Central memory CD8-positive, alpha-beta T cell (primary cell): ENCODE measurements at places on chromosomes 11 and 22.

DNA sequence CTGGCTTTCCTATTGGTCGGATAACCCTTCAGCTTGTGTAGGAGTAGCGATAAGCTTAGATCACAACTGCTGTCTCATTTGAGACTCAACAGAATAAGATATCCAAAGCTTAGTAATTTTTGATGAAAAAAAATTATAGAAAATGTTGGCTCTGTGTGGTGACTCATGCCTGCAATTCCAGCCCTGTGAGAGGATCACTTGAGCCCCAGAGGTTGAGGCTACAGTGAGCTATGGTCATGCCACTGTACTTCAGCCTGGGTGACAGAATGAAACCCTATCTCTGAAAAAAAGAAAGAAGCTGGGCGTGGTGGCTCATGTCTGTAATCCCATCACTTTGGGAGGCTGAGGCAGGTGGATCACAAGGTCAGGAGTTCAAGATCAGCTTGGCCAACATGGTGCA is 55.6 kb upstream of the RRM1 start:
- DNase-seq, result no peak

GRCh38 chr11:95148938-95149337 is 59.3 kb downstream of the ENDOD1 start:
- DNase-seq, result no peak

DNA sequence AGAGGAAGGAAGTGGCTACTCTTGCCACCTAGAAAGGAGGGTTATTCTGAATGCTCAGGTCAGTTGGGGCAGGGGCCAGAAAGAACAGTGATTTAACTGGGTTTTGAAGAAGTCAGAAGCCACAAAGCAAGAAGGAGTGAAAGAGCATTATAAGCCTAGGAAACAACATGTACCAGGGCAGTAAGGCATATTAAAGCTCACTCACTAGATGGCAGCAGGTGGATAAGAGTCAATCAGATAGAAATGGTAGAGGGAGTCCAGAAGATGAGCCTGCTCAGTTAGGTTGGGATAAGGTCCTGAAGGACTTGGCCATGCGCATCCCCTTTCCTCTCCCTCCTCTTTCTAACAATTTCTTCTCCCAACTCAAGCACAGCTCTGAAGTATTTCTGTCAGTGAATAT is 22.0 kb upstream of the PATE1 start:
- no peak for DNase-seq

GRCh38 chr11:6862961-6863360 is at the start of gene OR10A2:
OR10A2 (plus strand) TSS chr11:6863057; CDS start chr11:6869755, 6,698 bp downstream.
- DNase-seq, result no peak

GRCh38 chr22:38073150-38074130 is 10.5 kb downstream of the SLC16A8 start:
- DNase-seq, result no peak

DNA sequence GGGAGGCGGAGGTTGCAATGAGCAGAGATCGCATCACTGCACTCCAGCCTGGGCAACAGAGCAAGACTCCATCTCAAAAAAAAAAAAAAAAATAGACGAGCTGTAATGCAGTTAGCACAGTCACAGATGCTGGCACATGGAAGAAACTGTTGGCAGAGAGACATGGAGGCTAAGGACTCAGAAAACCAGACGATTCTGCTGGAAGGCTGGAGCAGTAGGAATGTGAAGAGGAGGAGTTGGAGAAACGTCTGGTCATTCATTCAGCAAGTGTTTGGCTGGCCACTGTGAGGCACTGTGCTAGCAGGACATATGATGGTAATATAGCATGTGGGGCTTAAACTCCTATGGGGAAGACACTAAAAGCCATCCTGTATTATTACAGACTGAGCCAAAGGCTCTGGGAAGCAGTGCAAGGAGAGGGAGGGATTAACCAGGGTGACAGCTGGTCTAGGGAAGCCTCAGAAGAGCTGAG is 5.0 kb downstream of the UQCR10 start:
- no peak for DNase-seq

- no peak for DNase-seq
Observed at GRCh38 chr22:50339945-50340879, 2.9 kb upstream of the PPP6R2 start.

- DNase-seq, result no peak
Observed at GRCh38 chr11:128709402-128709801, 15.5 kb downstream of the FLI1 start.

- DNase-seq, result no peak
Observed at GRCh38 chr22:11598492-11599440, 3929.2 kb upstream of the OR11H1 start.

DNA sequence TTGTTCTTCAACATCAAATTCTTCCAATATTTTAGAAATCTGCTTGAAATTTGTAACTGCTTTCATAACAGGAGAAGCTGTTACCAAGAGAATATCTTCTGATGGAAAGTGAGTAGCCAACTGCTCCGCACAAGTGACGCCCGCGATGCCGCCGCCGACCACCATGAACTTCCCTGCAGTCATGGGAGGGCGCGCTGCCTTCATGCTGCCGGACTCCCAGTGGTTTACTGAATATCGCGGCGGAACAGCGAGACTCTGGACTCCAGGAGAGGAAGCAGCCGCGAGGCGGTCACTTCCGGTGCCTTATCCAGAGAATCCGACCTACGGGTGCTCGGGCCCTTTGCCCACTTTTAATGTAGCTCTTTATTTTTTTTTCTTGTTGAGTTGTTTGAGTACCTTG is 190.6 kb downstream of the GUCY1A2 start:
- no peak for DNase-seq

- DNase-seq, result no peak
Observed at GRCh38 chr22:39773976-39774539, 119.5 kb downstream of the ENTHD1 start.

- no peak for DNase-seq
Observed at GRCh38 chr11:110473706-110474105, 44.0 kb downstream of the FDX1 start.

DNA sequence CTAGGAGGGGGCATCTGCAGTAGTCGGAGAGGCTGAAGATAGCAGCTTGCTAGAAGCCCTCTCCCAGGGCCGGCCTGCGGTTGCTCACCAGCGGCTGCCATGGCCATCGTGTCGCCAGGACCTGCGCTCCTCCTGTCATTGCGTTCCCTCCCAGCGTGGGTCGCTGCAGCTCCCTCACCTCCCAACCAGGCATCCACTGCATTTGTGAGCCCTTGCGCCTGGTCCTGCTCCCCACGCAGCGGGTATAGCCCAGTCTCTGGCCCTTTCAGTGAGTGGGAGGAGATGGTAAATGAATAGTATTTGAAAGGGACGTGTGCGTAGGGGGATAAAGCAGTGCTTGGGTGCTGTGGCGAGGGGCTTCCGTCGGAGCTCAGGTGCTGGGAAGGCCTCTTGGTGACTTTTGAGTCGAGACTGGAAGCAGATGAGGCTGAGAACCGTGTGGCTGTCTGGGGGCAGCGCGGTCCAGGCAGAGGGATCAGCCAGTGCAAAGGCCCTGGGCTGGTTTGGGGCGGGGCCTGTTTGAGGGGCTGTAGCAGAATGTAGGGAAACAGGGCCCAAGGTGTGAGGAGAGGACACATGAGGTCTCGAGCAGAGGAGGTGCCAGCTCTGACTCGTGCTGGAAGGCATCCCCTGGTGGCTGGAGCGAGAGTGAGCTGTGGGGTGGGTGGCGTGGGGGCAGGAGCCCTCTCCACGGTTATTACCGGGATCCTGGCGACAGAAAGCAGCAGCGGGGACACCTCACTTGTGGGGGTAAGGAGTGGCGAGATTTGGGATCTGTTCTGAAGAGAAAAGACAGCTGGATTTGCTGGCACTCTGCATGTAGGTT is 39.3 kb downstream of the LRP5 start:
- no peak for DNase-seq

GRCh38 chr11:102061276-102061675 is 14.0 kb downstream of the CFAP300 start:
- DNase-seq, result no peak

GRCh38 chr11:92297567-92298553 is 73.2 kb downstream of the FAT3 start:
- no peak for DNase-seq

DNA sequence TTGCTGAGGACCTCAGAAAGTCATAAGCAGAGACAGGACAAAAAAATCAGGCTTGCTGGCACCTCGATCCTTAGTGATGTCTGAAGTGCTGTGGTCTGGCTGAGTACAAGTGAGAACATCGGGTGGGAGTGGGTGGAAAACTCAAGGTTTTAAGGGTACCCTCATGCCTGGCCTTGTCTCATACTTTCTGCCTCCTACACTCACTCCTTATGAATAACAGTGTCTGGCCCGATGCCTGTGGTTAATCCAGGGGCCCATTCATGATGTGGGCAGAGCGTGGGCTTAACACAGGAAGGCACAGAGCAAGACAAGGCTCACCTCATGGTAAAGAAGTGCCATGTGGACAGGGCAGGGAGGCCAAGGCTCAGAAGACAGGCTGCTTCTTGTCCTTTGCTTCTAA is 11.0 kb upstream of the UCP3 start:
- DNase-seq, result no peak

- no peak for DNase-seq
Observed at GRCh38 chr11:117752721-117753237, 44.2 kb downstream of the DSCAML1 start.

GRCh38 chr22:40651057-40651456 is 14.5 kb upstream of the MRTFA start:
- no peak for DNase-seq

GRCh38 chr11:267491-267994 is 10.7 kb upstream of the NLRP6 start:
- no peak for DNase-seq

DNA sequence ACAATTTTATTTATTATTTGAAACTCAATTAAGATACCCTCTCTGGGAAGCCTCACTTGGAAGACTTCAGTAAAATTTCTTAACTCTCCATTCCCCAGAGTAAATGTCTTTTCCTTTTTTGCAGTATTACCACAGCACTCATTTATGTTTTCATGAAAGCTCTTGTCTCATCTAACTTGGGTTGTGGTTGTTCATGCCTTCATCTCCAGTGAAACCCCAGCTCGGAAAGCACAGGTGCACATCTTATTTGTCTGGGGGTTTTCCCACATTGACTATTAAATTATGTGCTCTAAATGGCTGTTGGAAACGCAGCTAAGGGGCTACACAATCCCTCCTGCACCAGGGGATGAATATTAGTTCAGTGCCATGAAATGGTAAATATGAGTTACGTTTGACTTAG is 954.2 kb upstream of the RAG2 start:
- DNase-seq, result no peak

DNA sequence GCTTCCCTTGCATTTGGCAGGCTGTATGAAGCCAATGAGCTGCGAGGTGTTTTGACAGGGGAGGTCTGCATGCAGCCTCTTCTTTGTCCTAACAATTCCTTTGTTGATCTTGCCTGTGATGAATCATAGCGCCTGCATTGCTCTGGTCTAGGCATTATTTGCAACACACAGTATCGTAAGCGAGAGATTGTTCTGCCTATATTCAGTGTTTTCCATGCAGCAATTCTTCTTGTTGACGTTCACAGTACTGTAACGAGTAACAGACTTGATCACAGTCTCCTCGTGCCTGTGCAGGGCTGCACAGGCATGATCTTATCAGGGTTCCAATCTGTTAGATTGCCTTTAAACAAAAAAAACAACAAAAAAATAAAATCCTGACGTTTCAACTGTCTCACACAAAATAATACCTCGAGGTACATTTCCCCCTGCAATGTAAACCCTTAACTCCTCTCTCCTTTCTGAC is 13.9 kb upstream of the ADSL start:
- DNase-seq, result no peak

GRCh38 chr22:22981670-22982571 is 88.4 kb upstream of the GNAZ start:
- DNase-seq, result no peak

DNA sequence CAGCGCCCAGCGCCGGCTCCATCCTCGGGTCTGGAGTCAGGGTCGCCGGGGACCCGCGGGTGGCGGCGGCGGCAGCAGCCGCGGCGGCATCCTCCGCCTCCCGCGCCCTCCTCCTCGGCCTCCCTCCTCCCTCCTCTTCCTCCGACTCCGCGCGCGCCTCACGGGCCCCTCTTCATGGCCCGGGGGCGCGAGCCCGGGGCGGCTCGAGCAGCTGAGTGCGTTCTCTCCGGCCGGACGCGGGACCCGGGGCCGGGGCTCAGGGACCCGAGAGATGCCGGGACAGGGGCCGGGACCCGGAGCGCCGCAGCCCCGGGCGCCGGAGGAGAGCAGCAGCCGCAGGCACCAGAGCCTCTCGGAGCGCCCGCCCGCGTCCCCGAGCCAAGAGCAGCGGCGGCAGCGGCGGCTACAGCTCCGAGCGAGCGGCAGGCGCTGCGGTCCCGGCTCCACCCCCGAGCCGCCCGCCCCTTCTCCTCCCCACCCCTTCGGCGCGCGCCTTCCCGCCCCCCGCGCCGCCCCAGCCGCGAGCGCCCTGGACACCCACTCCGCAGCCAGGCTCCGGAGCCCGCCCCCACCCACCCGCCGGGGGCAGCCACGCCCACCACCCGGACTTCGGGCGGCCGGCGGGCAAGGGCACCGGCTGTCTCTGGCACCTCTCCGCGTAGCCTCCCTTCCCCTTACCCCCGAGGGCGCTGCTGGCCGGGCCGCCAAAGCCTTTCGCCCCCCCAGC is at the start of gene CHST1:
TSS of gene CHST1 (minus strand) at position 417 of the 727 bp plus-strand sequence. CDS start 14,699 bp downstream, outside the sequence.
- DNase-seq, result no peak

GRCh38 chr11:104339380-104339831 is 175.5 kb upstream of the PDGFD start:
- no peak for DNase-seq

DNA sequence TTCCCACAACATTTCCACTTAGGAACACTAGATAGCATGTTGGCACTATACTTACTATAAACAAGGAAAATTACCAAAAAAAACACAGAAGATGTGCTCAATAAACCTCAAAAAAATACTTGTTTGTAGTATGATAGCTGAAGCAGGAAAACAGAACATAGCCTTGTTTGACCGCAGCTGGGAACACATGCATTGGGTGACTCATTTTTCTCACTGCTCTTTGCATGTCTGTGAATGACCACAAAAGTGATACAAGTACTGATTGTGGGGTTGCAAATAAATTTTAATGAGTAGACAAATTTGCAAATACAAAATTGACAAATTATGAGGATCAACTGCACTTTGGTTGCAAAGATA is 22.8 kb upstream of the GUCY1A2 start:
- DNase-seq, result no peak

GRCh38 chr22:26852176-26852575 is 194.8 kb downstream of the MIAT start:
- DNase-seq, result no peak

- no peak for DNase-seq
Observed at GRCh38 chr11:12764187-12764914, 90.1 kb downstream of the TEAD1 start.

GRCh38 chr11:19200410-19201201 is 1.2 kb downstream of the CSRP3 start:
- DNase-seq, result no peak
